Left kidney (tissue), 8 donors: ENCODE measurements at places on chromosomes 6 and 20.

- no peak for DNase-seq
Measured at GRCh38 chr20:17666481-17666880, 15.6 kb downstream of the RRBP1 start.

GRCh38 chr6:12748815-12749521 is 32.4 kb downstream of the PHACTR1 start:
- no peak for DNase-seq

- DNase-seq: no peak
Measured at GRCh38 chr20:20102716-20103258, 50.5 kb downstream of the CFAP61 start.

- no peak for DNase-seq
Measured at GRCh38 chr6:109240370-109241084, 141.7 kb downstream of the CD164 start.

GRCh38 chr6:167824591-167825331 is 1.9 kb upstream of the AFDN start:
- no peak for DNase-seq

DNA sequence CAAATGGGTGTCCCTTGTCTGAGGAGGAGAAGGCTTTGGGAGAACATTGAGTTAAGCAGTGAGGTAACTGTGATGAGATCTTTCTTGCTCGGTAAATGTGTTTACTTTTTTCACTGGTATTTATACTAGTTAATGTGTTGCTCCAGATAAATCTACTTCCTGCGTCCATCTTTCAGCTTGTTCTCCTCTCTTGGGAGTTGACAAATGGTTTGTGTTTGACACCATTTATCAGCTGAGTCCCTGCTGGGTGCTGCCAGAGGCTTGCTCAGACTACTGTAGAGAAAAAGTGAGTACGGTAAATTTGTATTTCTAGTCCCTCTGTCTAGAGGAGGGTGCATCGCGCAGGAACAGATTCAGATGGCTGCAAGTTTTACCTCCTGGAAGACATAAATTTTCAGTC is 8.3 kb upstream of the PRDM1 start:
- DNase-seq: no peak
